Naive thymus-derived CD4-positive, alpha-beta T cell (primary cell): ENCODE measurements at places on chromosomes 11 and 22. TPM values are rescaled to one million over a fixed set of nuclear protein-coding genes. Genes with fewer than 3 reads are reported as not detected.

DNA sequence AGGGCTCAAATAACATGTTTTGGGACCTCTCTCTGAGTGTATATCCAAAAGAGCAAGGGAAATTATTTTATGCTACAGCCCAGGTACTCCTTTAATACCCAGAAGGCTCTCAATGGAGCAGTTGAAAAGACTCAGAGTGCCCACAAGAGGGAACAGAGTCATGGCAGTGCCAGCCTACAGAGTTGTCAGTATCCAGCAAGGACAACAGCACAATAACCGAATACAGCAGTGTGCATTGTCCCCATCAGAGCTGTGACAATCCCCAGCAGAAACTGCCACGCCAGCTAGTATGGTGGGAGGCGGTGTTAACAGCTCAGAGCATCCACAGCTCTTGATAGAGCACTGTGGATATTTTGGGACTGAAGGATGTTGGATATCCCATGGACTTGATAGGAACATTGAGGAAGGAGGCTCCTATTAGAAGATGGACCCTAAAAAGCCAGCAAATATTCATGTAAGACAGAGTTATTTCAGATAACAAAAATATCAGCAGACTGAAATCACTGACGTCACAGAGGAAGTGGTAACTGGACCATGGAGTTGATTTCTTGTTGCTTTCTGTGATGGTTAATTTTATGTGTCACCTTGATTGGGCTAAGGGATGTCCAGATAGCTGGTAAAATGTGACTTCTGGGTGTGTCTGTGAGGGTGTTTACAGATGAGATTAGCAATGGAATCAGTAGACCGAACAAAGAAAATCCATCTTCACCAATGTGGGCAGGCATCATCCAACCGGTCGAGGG lies 17.7 kb upstream of the PAFAH1B2 start:
- no peak for DNase-seq

GRCh38 chr11:44467413-44467812 lies 98.0 kb upstream of the CD82 start:
- no peak for DNase-seq

GRCh38 chr11:75189108-75189507 lies 38.2 kb downstream of the SLCO2B1 start:
- DNase-seq, result no peak

GRCh38 chr11:44759743-44760476 lies 33.1 kb downstream of the TSPAN18 start:
- no peak for DNase-seq

DNA sequence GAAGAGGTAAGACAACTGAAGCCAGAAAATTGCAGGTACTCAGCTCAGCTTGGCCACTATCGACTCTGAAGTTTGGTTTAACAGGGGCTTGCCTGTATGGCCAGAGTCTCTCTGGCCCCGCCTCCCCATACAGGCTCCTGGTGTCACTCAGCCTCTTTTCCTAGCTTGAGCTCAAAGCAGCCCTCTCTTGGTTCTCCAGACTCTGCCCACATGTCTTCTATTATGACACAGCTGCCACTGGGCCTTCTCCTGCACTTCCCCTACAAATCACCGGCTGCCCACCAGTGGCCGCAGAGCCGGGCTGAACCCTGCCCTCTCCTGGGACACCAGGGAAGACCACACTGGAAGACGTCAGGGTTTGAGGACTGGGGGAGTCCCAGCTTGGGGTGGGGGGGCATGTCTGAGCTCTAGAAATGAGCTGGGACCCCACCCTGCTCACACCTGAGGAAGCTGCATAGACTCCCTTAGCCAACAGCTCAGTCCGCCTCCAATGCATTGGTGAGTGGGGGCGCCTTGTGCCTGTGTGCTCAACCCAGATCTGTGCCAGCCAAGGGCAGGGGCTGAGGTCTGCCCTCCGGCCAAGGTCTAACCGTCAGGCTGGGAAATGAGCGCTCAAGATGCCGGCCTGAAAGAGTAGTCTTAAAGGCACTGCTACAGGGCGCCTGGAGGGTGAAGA lies 94.4 kb upstream of the LMO1 start:
- no peak for DNase-seq

DNA sequence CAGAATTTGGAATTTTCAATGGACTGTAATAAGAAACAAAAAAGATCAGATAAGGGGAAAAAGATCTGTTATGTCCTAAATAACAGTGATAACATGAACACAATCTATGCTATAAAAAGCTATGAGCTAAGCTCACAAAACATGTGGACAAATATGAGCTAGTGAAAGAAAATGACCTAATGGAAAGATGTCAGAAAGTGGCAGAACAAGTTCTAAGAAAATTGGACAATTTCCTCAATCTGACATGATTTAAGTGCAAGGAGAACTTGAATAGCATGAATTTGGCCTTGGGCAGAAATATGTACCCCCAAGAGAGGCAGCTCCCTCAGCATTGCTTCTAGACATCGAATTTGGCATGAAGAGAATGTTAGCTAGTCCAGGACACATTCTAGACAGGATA lies 212.0 kb upstream of the PGR start:
- no peak for DNase-seq

- no peak for DNase-seq
Observed at GRCh38 chr11:117610045-117610444, 187.0 kb downstream of the DSCAML1 start.

DNA sequence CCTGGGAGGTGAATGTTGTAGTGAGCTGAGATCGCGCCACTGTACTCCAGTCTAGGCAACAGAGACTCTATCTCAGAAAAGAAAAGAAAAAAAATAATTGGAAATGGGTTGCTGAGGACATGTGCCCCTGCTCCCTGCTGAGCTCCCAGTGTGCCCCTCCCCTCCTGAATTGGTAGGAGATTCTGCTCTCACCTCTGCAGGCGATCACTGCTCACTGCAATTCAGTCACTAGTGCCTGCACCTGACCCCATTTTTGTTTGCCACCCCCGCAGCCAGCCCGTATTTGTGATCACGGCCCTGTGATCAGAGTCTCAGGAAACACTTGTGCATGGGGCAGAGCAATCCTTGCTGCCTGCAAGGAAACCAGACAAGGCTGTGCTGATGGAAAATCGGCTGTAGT lies 16.3 kb upstream of the SEC14L3 start:
- DNase-seq, result no peak

GRCh38 chr11:32131321-32131720 lies 40.4 kb downstream of the RCN1 start:
- no peak for DNase-seq

GRCh38 chr11:47130543-47130942 lies 46.1 kb downstream of the ARFGAP2 start:
- no peak for DNase-seq

DNA sequence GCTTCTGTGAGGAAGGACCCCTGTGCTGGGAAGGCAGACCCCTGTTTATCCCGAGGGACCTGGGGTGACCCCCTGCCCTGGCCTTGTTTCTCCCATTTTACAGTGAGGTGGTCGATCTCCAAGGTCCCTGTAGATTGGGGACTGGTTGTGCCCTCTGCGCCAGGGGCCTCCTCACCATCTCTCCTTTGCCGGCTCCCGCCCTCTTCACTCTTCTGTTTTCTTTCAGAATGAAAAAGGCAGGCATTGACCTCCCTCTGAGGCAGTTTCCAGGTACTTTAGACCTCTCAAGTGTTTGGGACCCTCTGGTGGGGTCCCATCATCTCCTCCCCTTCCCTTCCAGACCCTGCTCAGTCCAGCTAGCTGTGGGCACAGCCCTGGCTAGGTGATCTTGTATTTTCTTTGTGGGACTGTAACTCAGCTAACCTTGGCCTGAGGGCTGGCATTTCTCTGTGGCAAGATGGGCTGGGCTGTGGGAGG lies 1.5 kb downstream of the SERPINH1 start:
- DNase-seq, result no peak

DNA sequence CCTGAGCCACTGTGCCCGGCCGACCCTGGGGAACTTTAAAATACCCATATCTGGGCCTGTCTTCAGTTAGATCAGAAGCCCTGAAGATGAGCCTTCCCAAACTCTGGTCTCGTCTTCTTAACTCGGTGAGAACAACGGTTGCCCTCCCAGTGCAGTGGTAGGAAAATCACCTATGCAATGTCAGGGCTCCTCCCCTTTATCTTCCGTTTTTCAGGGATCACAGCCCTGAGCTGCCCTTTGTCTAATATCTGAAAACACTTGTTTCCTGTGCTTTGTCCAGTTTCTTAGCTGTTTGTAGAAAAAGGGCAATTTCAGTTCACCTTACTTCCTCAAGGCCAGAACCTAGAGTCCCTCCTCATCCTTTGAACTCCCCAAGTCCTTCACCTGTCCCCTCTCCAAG lies 9.4 kb downstream of the DRAP1 start:
- no peak for DNase-seq

GRCh38 chr22:29302681-29303465 lies 3.6 kb upstream of the GAS2L1 start:
- DNase-seq, result no peak

The OR6A2 gene
- total RNA-seq, result not detected

The E2F8 gene
- total RNA-seq, result not detected

The FJX1 gene
- total RNA-seq, result 0.15 TPM in 2 replicates

The KLHDC7B gene
- total RNA-seq, result 6.8 TPM

The SPDYC gene
- not detected for total RNA-seq

The CFAP300 gene
- total RNA-seq, result not detected

The PAMR1 gene
- total RNA-seq, result not detected

The PLEKHB1 gene
- 92.9 TPM for total RNA-seq

The MPZL2 gene
- total RNA-seq, result 1.2 TPM
